Fibroblast of mammary gland (primary cell): ENCODE measurements at places on chromosomes 11 and 22.

- no peak for DNase-seq
Measured at GRCh38 chr11:116876656-116877055, 39.2 kb upstream of the APOA1 start.

- no peak for DNase-seq
Measured at GRCh38 chr11:113895367-113896155, 9.0 kb upstream of the HTR3B start.

- DNase-seq: peak; percentile 62
Measured at GRCh38 chr11:131041331-131042040, 125.2 kb upstream of the SNX19 start.

GRCh38 chr11:11916981-11917399 is 75.2 kb downstream of the USP47 start:
- peak; percentile 77 for DNase-seq

DNA sequence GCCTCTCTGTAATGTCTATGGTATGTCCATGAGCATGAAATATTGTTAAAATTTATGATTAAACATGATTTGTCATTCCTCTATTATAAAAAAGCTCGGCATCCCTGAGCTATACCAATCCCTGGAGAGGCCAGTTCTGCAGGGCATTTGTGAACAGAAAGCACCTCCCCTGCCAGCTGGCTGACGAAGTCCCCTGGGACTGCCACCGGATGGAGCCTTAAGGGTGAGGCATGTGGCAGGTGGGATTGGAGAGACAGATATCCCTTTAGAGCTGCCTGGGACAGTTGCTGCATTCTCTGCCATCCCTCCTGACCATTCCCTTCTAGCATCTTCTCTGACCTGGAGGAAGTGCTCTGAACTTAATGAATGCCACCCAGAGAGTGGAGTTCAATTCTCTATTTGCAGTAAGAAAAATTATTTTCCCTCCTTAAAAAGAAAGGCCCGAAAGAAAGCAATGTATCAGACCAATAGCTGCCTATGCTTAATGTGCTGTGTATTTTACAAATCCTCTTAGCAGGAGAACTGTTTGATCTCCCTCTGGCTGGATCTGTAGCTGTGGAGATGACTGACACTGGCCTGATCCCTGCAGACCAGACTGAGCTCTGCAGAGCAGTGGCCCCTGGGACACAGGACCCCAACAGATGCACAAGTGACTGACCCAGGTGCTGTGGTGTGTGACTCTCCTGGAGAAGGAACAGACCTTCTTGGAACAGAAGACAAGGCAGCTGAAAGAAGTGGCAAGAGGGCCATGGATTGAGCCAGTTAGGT is 219.0 kb upstream of the NAV2 start:
- DNase-seq: no peak

GRCh38 chr11:85133636-85134035 is 493.5 kb downstream of the DLG2 start:
- DNase-seq: no peak

DNA sequence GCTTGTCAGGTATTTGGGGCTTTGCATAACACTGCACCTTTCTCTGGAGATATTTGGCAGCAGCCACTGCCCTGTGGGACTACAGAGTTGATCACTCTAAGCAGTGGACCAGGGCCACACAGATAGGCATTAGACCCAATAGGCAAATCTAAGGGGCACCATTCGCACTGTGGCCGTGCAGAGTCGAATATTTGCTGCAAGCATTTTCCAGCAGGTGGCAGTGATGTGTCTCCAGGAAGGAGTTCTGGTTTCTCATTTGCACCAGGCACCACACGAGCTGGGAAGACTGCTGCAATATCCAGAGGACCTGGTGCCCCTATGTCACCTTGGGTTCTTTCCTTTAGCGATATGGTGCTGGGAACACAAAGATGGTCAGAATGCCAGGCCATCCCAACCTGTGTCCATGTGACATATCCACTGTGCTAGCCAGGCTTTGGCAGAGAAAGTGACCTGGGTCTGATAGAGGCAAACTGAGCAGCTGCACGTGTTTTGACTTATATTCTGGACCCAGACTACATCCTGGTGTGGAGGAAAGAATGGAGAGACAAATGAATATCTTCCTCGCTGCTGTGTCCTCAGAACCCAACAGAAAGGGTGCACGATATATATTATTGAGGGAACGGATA is 318.7 kb downstream of the BUD13 start:
- peak; percentile 26 for DNase-seq

DNA sequence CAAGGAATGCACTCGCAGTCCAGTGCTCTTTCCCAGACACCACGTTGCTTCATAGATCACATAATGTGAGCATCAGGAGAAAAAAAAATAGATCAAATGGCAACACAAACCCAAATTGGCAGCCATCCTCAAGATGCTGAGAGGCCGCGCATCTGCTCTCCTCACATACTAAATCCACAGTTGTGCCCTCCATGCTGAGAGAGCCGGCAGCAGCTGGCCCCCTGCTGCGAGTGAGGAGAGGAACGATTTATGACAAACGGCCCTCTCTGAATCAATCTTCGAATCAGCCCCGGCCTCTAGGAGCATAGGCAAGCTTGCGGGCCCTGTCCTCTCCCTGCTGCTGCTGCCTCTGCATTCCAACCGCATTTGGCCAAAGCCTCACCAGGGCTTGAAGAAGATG is 159.9 kb upstream of the TENM4 start:
- DNase-seq: no peak

DNA sequence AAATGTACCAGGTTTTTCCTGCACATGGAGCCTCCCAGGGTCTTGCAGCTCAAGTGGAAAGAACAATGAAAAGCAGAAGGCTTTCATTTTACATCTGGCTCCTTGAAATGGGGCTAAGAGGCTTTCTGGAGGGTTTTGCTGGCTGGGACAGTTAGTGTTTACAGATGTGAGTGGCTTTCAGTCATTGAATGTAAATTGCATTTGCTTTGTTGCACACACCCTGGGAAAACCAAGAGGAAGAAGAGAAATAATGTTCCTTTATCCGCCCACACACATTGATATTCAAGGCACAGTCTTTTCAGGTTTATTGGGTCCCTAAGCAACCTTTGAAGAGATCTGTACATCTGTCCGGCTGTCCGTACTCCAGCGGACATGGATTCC is 144.5 kb downstream of the SPON1 start:
- no peak for DNase-seq

DNA sequence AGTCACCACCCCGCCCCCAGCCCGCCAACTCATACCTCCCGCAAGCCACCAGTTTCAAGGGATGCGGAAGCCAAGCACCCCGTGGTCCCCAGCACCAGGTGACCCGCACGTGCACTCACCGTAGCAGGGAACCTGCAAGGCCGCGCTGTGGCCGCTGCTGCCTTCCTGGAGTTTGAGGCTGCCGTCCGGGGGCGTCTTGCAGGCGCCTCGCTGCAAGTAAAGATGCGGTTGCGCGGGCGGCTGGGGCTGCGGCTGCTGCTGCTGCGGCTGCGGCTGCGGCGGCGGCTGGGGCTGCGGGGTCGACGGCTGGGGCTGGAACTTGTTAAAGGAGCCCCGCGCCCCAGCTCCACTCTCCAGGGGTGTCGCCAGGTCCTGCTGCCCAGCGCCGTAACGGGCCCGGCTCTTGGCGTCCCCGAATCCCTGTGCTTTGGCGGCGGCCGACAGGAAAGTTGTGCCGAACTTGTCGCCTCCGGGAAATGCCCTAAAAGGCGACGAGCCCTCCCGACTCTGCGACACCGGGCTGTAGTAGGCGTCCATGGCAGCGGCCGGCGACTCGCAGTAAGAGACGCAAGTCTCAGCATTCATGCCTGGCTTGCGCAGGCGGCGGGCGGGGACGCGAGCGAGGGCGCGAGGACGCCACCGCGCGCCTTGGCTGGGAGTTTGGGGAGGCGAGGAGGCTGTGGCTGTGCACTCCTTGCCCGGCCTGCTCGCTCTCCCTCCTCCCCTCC is at the start of gene ALX4:
Gene ALX4 (minus strand): TSS at position 662 of the 728 bp plus-strand sequence. CDS start 77 bp downstream, at position 585.
- no peak for DNase-seq

GRCh38 chr11:33695051-33695566 is 5.5 kb downstream of the C11orf91 start:
- DNase-seq: no peak

- DNase-seq: no peak
Measured at GRCh38 chr11:33005175-33005574, 10.5 kb upstream of the DEPDC7 start.

DNA sequence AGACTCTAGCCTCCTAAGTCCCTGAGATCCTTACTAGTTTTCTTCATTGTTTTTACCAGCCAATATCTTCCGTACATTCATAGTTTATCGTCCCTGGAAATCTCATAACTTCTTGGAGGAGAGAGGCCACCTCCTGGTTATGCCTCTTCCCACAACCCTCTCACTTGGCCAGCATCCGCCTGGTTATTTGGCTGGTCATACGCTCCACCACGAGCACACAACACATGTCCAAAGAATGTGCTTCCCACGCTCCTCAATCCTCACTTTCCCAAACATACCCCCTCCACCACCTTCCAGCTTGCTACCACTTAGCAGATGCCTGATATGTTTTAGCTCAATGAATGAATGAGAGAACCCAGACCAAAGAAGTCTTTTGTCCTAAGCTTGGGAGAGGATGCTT is 83.5 kb upstream of the EIF3D start:
- peak; percentile 59 for DNase-seq

DNA sequence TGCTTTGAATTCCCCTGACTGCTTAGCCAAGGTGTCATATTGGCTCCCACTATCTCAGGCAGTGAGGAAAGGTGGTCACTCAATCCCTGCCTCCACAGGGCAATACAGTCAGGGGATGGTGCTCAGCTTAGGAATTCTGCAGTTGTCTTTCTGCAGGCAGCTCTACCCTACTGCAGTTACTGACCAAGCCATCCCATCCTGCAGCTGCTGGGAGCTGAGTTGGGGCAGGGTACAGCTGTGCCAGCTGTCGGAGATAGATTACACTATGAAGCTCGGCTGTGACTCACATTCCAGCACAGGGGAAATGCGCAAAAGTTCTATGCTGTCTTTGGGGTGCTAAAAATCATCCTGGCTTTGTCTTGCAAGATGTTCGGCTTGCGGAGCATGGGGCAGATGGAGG is 4.4 kb upstream of the DAGLA start:
- DNase-seq: no peak

- no peak for DNase-seq
Measured at GRCh38 chr11:116518141-116518540, 254.6 kb downstream of the BUD13 start.

- no peak for DNase-seq
Measured at GRCh38 chr11:58615559-58615958, 6.9 kb upstream of the CNTF start.
